Ovary (tissue), 10 donors: ENCODE measurements at places on chromosomes 11 and 22. TPM values are rescaled to one million over a fixed set of nuclear protein-coding genes. Genes with fewer than 3 reads are reported as not detected.

- no peak overlapping the region for H3K4me3 ChIP-seq
- DNase-seq = no peak
- H3K27me3 ChIP-seq = no peaks in the 10 kb centered on the region
- no peaks in the 10 kb centered on the region for H3K4me1 ChIP-seq
- H3K27ac ChIP-seq = no peak overlapping the region
Observed at GRCh38 chr22:27146866-27147633, 489.7 kb downstream of the MIAT start.

DNA sequence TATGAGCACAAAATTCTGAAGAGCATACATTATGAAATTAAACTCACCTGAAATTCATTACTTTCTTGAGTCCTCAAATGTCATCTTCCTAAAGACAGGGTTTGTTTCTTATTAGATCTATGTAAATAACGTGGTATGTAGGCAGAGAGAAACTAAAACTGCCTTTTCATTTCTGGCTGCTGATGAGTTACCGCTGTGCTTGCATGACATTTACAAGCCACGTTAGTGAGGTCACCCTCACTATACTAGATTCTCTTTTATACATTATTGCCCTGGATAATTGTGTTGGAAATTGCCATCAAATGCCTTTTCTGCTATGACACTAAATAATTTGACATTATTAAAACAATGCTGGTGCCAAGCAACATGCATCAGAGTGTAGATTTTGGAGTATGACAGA, 748.3 kb upstream of the ANO3 start:
- no peaks in the 10 kb centered on the region for H3K36me3 ChIP-seq
- no peaks in the 10 kb centered on the region for H3K27me3 ChIP-seq
- no peaks in the 10 kb centered on the region for H3K4me1 ChIP-seq
- DNase-seq = no peak
- no peak overlapping the region for H3K4me3 ChIP-seq

DNA sequence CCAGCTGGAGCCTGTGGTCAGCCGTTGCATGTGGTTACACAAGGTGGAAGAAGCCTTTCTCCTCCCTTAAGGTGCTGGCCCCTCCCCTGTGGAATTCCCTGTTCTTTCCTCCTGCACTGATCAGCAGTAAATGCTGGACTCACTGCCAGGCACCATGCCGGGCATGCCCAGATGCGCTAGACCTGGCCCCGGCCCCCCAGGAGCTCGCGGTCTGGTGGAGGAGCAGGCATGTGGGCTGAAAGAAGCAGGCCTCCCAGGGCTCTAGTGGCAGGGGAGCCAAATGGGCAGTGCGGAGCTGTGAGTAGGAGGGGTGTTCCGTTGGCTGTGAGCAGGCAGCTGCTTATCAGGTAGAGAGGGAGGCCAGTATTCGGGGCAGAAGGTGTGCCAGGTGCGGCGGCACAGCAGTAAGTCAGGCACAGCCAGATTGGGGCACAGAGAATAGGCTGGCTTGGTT, 10.2 kb downstream of the DGKZ start:
- no peak overlapping the region for H3K27ac ChIP-seq
- DNase-seq = no peak
- H3K36me3 ChIP-seq = no peaks in the 10 kb centered on the region
- H3K4me1 ChIP-seq = peaks cover 13% of the 10 kb centered on the region
- no peaks in the 10 kb centered on the region for H3K27me3 ChIP-seq

DNA sequence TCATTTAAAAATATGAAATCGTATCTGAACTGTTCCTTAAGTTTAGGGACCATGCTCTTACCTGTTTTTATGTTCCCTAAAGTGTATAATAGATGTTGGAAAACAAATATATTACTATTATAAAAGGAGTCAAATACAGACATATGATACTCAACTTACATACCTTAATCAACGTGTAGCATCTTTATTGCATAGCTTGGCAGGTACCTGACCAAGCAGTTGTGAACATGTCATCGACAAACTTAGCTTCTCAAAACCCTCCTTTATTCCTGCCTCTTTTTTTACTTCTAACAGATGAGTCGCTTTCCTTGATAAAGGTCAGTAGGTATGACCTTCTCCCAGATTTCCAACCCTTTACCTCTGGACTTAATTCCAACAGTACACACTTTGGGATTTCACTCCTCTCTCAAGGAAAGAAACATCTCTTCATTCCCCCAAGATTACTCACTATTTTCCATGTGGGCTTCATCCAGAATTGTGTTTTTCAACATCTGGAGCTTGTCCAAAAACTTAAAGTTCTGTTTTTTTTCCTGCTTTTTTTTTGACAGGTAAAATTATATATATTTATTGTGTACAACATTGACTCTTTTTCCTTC, 11.9 kb downstream of the HIPK3 start:
- H3K36me3 ChIP-seq = no peaks in the 10 kb centered on the region
- no peaks in the 10 kb centered on the region for H3K27me3 ChIP-seq
- H3K4me3 ChIP-seq = no peak overlapping the region
- peaks cover 13% of the 10 kb centered on the region for H3K4me1 ChIP-seq

DNA sequence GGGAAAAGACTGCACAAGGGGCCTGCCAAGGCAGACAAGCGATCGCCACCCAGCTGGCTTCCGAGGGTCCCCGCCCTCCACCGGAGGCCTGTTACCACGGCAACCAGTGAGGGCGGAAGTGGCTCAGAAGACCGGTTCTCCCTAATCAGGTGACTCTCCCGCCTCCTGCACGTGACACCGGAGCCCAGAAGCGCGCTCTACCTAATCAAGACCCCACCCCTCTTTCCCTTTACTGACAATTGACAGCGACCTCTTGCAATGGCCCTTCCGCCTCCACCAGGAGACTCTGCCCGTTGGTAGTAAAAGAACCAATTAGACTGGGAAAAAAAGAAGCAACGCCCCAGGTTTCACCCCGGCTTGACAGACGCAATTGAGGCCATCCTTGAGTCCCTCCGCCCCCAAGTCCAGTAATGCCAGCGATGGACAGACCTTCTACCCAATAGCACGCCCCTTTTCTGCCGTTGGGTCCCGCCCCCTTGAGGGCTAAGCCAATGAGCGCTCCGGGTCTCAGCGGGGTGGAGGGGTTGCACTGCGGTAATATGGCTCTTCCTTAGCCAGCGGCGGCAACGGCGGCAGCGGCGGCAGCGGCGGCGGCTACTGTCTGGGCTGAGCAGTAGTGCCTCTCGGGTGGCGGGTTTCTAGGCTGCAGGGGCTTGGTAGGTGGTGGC, at the start of gene UVRAG:
Gene UVRAG (plus strand): TSS at position 534 of the 668 bp plus-strand sequence. CDS start 198 bp downstream, outside the sequence.
- H3K4me3 ChIP-seq = peak within 1 kb of the TSS; percentile 66
- peaks cover 16% of the 10 kb centered on the region for H3K4me1 ChIP-seq
- H3K27me3 ChIP-seq = no peaks in the 10 kb centered on the region
- no peaks in the 10 kb centered on the region for H3K36me3 ChIP-seq
- peak within 1 kb of the TSS; percentile 77 for H3K27ac ChIP-seq
- peak; percentile 99 for DNase-seq

- no peak for DNase-seq
- no peak overlapping the region for H3K27ac ChIP-seq
- H3K27me3 ChIP-seq = no peaks in the 10 kb centered on the region
- no peaks in the 10 kb centered on the region for H3K36me3 ChIP-seq
Observed at GRCh38 chr11:84541731-84542340, 1085.3 kb downstream of the DLG2 start.

Gene ALG9
- 28.9 TPM for total RNA-seq

Gene MEI1
- total RNA-seq = 1.9 TPM
